ENCODE measurements at places on chromosomes 13 and 19.

DNA sequence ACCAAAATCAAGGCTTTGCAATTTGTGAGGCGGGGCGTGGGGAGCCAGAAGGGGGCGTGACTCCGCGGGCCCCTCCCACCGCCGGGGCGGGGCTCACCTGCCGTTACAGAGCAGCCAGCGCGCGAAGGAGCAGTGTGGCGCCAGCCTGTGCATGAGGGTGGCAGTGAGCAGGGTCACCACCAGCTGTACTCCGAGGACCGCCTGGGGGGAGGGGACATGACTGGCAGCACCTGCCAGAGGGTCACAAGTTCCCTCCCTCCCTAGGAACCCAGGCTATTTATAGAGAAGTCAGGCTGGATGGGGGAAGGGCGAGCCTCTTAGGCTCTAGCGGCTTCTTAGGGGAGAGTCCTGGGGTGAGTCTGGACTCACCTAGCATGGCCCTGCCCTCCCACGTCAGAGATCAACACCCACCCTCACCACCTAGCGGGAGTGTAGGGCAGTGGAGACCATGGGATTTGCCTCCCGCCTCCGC lies 3.6 kb downstream of the TMEM161A start:
- DNase-seq, result no peak

DNA sequence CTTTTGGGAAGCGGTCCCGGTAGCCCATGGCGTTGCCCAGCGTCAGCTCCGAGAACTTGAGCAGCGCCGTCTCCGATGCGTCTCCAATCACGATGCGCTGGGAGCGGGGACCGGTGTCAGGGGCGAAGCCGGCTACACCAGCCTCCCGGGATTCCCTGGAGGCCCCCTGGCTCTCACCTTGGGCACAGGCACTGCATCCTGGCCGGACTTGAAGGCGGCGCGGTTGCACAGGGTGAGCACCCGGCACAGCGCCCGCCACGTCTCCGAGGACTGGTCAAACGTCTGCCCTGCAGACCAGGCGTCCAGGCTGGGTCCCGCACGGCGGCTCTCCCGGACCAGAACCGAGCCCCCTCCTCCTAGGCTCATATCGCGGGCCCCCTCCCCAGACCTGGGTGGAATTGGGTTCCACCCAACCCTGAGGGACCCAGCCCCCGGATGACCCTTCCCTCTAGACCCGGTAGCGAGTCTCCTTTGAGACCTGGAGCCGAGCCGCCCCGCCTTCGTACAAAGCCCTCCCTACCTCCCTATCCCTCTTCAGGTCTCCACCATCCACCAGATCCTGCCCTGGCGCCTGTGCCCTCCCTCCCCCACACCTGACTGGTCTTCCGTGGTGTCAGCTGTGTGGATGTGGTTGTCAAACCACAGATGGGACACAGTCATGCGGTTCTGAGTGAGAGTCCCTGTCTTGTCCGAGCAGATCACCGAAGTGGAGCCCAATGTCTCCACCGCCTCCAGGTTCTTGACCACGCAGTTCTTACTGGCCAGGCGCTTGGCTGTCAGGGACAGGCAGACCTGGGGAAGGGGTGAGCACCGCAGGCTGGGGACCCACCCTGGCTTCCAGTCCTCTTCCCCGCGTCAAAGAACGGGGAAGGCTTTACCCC lies 4.8 kb downstream of the ATP4A start:
- no peak for DNase-seq

- DNase-seq, result no peak
Observed at GRCh38 chr19:10654610-10655456, 687 bp downstream of the ILF3 start.

GRCh38 chr19:50570997-50571396 lies 2.8 kb upstream of the LRRC4B start:
- DNase-seq, result no peak

DNA sequence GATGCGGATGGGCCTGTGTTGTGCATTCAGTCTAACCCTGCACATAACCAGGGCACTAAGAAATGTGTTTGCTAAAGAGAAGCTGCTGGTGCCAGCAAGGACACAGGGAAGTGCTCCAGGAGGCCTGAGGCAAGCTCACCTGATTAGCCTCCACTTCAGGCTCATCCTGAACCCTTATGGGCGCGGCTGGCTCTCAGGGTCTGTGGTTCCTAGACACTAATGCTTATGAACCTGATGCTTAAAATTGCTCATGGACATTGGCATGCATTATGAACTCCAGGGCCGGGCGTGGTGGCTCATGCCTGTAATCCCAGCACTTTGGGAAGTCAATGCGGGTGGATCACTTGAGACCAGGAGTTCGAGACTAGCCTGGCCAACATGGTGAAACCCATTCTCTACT lies 34.3 kb downstream of the SERP2 start:
- no peak for DNase-seq

GRCh38 chr19:37977992-37978391 lies 71.0 kb downstream of the SIPA1L3 start:
- no peak for DNase-seq

Data from NCI-H1436 treated with DMSO at 0.1 percent for 48 hours (cell line).